SJSA1 (cell line): ENCODE measurements at places on chromosomes 11 and 22. TPM values are rescaled to one million over a fixed set of nuclear protein-coding genes. Genes with fewer than 3 reads are reported as not detected.
A peak's percentile ranks its signal among the peaks of the same experiment; 100 is the strongest.

DNA sequence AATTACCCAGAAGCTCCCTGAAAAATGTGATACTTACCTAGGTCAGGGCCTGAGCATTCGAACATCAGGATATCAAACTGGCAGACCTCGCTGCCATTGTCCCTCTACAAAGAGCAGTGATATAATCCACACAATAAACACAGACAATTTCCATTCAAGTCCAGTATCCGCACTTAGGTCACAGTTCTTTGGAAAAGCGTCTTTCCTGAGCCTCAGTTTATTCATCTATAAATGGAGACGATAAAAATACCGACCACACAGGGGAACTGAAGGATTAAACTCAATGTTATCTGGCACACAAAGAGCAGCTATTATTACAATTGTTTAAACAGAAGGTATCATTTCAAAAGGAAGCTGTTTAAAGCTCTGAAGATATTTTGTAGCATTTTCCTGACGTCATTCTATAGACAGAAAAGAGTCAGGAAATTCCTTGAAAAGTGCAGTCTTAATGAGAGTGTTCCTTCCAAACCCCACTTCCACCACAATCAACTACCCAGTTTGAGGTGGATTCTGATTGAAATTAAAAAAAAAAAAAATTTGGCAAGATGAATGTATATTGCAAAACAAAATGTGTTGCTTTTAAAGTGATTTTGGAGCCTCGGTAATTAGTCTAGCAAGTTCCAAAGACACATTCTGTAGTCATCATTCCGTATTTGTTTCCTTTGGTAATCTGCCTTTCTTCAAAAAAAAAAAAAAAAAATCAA is 47.2 kb upstream of the IGSF9B start:
- H3K4me3 ChIP-seq = no peak overlapping the region
- no peak for DNase-seq
- no peaks in the 10 kb centered on the region for H3K36me3 ChIP-seq
- no peaks in the 10 kb centered on the region for H3K4me1 ChIP-seq

- H3K27me3 ChIP-seq = peaks cover 16% of the 10 kb centered on the region; the same call in 1 of the 2 replicates
- DNase-seq = no peak
- H3K27ac ChIP-seq = no peak overlapping the region
Observed at GRCh38 chr11:26651916-26652315, 69.9 kb downstream of the SLC5A12 start.

DNA sequence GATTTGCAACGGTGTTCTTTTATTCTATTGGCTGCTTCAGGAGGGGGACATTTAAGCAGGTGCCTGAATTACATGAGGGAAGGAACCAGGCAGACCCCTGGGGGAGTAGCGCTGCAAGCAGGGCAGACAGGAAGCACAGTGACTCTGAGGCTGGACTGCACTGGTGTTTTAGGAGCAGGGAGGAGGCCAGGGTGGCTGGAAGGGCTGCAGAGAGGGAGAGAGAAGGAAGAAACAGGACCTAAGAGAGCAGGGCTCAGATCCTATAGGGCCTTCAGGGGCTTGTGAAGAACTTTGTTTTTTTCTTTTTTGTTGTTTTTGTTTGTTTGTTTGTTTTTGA is 62.5 kb upstream of the SORL1-AS1 start:
- no peaks in the 10 kb centered on the region for H3K4me1 ChIP-seq
- H3K4me3 ChIP-seq = no peak overlapping the region
- no peaks in the 10 kb centered on the region for H3K27me3 ChIP-seq
- H3K27ac ChIP-seq = no peak overlapping the region

DNA sequence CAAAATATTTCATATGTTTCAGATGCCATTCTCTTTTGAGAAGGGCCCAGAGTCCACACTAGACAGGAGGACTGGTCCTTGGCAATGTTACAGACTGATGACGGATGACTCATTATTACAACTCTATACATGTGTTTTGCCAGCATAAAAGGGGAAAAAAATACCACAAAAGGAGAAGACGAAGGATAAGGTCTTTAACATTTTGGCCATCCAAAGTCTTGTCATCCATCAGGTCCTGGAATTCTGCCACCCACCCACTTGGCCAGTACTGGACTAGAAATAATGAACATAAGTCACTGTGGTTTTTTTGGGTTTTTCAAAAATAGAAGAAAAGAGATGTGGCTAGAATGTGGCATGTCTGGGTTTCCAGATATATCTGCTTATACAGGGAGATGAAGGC is 57.7 kb upstream of the BDNF start:
- peaks cover 31% of the 10 kb centered on the region for H3K4me1 ChIP-seq
- DNase-seq = peak; percentile 80
- no peak overlapping the region for H3K27ac ChIP-seq
- H3K36me3 ChIP-seq = no peaks in the 10 kb centered on the region
- H3K27me3 ChIP-seq = no peaks in the 10 kb centered on the region

- no peaks in the 10 kb centered on the region for H3K27me3 ChIP-seq
- H3K27ac ChIP-seq = peak within 1 kb of the TSS; percentile 69
- H3K4me1 ChIP-seq = no peaks in the 10 kb centered on the region; the same call in 1 of the 2 replicates
- DNase-seq = peak; percentile 78
Observed at GRCh38 chr11:123741159-123742030, at the start of gene ZNF202. ZNF202 (minus strand) TSS chr11:123741660; CDS start chr11:123730888, 10,772 bp downstream.

DNA sequence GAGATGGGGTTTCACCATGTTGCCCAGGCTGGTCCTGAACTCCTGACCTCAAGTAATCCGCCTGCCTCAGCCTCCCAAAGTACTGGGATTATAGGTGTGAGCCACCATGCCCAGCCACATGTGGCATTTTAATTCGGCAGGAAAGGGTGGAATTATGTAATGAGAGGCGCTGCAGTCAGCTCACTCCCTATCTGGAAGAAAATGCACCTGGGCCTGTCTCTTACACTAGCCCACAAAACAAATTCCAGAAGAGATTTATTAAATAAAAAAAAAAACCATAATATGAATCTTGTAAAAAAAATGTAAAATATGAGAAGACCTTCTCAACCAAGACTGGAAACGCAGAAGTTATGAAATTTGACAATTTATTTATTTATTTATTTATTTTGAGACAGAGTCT is 8.2 kb upstream of the KAT5 start:
- H3K4me3 ChIP-seq = no peak overlapping the region
- DNase-seq = no peak
- peaks cover 31% of the 10 kb centered on the region for H3K27me3 ChIP-seq
- no peaks in the 10 kb centered on the region for H3K4me1 ChIP-seq

GRCh38 chr11:9568854-9569587 is 4.4 kb upstream of the WEE1 start:
- no peak overlapping the region for H3K4me3 ChIP-seq
- H3K36me3 ChIP-seq = peaks cover 4% of the 10 kb centered on the region
- no peaks in the 10 kb centered on the region for H3K27me3 ChIP-seq
- DNase-seq = peak; percentile 49
- H3K4me1 ChIP-seq = peaks cover 54% of the 10 kb centered on the region
- peak overlapping the region; percentile 97 for H3K27ac ChIP-seq

DNA sequence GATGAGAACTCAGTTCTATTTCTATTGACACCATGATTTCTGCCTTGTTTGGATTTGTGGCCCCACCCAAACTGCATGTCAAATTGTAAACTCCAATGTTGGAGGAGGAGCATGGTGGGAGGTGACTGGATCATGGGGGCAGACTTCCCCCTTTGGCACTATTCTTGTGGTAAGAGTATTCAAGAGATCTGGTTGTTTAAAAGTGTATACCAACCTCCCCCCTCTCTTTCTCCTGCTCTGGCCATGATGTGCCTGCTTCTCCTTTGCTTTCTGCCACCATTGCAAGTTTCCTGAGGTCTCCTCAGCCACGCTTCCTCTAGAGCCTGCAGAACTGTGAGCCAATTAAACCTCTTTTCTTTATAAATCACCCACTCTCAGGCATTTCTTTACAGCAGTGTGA is 7.9 kb upstream of the FOXRED2 start:
- DNase-seq = no peak
- no peak overlapping the region for H3K4me3 ChIP-seq
- H3K27ac ChIP-seq = no peak overlapping the region

GRCh38 chr22:30402028-30402765 is 5.4 kb downstream of the SEC14L2 start:
- no peaks in the 10 kb centered on the region for H3K27me3 ChIP-seq
- peaks cover 15% of the 10 kb centered on the region for H3K4me1 ChIP-seq
- H3K36me3 ChIP-seq = peaks cover 12% of the 10 kb centered on the region
- H3K27ac ChIP-seq = no peak overlapping the region
- no peak overlapping the region for H3K4me3 ChIP-seq
- DNase-seq = no peak

DNA sequence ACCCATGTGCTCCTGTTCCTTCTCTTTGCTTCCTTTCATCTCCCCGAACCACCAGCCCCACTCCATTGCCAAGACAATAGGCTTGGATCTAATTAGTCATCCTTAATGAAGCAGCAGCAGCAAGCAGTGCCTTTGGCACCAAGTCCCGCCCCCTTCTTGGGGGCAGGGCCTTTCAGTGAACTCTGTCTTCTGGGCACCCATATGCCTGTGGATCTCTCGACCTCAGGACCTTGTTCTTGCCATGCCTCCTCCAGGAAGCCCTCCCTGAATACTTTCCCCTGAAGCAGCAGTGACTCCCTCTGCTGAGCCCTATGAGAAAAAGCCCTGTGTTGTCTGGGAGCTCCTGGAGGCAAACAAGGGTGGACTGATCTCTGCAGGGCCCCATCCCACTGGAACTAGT is 32.1 kb downstream of the ARHGEF17 start:
- DNase-seq = no peak
- H3K27ac ChIP-seq = no peak overlapping the region
- no peak overlapping the region for H3K4me3 ChIP-seq
- H3K27me3 ChIP-seq = no peaks in the 10 kb centered on the region
- H3K36me3 ChIP-seq = peaks cover 12% of the 10 kb centered on the region

GRCh38 chr11:76667271-76667818 is 3.2 kb downstream of the LRRC32 start:
- no peaks in the 10 kb centered on the region for H3K27me3 ChIP-seq
- H3K36me3 ChIP-seq = no peaks in the 10 kb centered on the region
- H3K4me1 ChIP-seq = peaks cover 26% of the 10 kb centered on the region
- no peak overlapping the region for H3K4me3 ChIP-seq
- no peak overlapping the region for H3K27ac ChIP-seq
- no peak for DNase-seq

GRCh38 chr11:28476049-28476448 is 367.9 kb downstream of the METTL15 start:
- no peaks in the 10 kb centered on the region for H3K27me3 ChIP-seq
- no peak overlapping the region for H3K4me3 ChIP-seq
- peaks cover 3% of the 10 kb centered on the region; the same call in 1 of the 2 replicates for H3K4me1 ChIP-seq
- H3K27ac ChIP-seq = no peak overlapping the region

DNA sequence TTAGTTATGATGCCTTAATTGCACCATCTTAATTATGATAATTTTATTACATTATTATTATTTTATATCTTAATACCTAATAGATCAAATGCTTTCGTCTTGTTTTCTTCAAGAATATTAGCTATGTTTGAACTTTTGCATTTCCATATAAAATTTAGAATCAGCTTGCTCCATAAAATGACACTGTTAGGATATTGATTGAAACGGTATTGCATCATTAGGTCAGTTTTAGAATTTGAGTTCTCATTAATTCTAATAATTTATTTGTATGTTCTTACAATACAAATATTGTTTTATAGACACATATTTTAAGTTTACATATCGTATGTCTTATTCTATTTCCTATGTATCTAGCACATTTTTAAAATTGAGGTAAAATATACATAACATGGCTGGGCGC is 6.7 kb downstream of the CFAP68 start:
- H3K4me1 ChIP-seq = no peaks in the 10 kb centered on the region
- H3K4me3 ChIP-seq = no peak overlapping the region
- H3K27ac ChIP-seq = no peak overlapping the region
- DNase-seq = no peak
- H3K27me3 ChIP-seq = no peaks in the 10 kb centered on the region

- H3K27me3 ChIP-seq = no peaks in the 10 kb centered on the region
- peak overlapping the region; percentile 85 for H3K4me3 ChIP-seq
- peak; percentile 28 for DNase-seq
- no peak overlapping the region for H3K27ac ChIP-seq
Observed at GRCh38 chr22:41094041-41094593, 1.7 kb downstream of the EP300 start.

- no peak for DNase-seq
- H3K4me1 ChIP-seq = no peaks in the 10 kb centered on the region
- 0 out of 2 replicates have a peak, but pooled peaks cover 7% of the 10 kb centered on the region for H3K27me3 ChIP-seq
- H3K27ac ChIP-seq = no peak overlapping the region
Observed at GRCh38 chr22:27063406-27063805, 406.0 kb downstream of the MIAT start.

DNA sequence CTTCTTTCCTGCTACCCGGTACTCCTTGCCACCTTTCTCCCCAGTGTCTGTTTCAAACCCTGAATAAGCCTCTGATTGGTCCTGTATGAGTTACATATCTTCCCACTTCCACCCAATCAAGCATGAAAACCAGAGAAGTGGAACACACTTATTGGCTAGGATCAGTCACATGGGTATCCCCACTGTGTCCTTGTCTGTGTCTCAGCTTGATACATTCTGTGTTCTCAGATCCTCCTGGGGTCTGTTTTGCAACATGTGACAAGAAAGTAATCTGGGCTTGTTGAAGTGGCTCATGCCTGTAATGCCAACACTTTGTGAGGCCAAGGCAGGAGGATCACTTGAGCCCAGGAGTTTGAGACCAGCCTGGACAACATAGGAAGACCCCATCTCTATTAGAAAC is 23.9 kb downstream of the MCHR1 start:
- peaks cover 15% of the 10 kb centered on the region for H3K4me1 ChIP-seq
- H3K4me3 ChIP-seq = no peak overlapping the region
- peak overlapping the region; percentile 16; the same call in 1 of the 2 replicates for H3K27ac ChIP-seq

- H3K4me1 ChIP-seq = peaks cover 7% of the 10 kb centered on the region; the same call in 1 of the 2 replicates
- H3K4me3 ChIP-seq = no peak overlapping the region
- DNase-seq = no peak
- H3K27me3 ChIP-seq = no peaks in the 10 kb centered on the region
- H3K27ac ChIP-seq = no peak overlapping the region
Observed at GRCh38 chr11:16336721-16337120, 19.6 kb downstream of the SOX6 start.

GRCh38 chr11:99535406-99535805 is 514.7 kb downstream of the CNTN5 start:
- no peaks in the 10 kb centered on the region for H3K36me3 ChIP-seq
- no peak overlapping the region for H3K4me3 ChIP-seq
- DNase-seq = no peak
- H3K4me1 ChIP-seq = no peaks in the 10 kb centered on the region
- no peak overlapping the region for H3K27ac ChIP-seq

Gene OTOG
- not detected in 2 replicates for total RNA-seq

Gene EMID1
- total RNA-seq = 45.6 and 78.9 TPM in 2 replicates

Gene RIMBP3C
- total RNA-seq = 0.76 and 0.81 TPM in 2 replicates

Gene VSIG10L2
- total RNA-seq = not detected in 2 replicates

Gene SLC22A9
- total RNA-seq = not detected in 2 replicates

Gene TMEM45B
- total RNA-seq = not detected in 2 replicates

Gene SYCE3
- total RNA-seq = not detected in 2 replicates

Gene NLRP10
- total RNA-seq = not detected in 2 replicates

Gene CEND1
- 0.21 and 0.88 TPM in 2 replicates for total RNA-seq

Gene GNB1L
- total RNA-seq = 12.2 and 17.7 TPM in 2 replicates

Gene MUC15
- not detected in 2 replicates for total RNA-seq

Gene CRYBA4
- not detected in 2 replicates for total RNA-seq

Gene NPTXR
- total RNA-seq = 2.1 and 2.2 TPM in 2 replicates

Gene NLRP6
- not detected in 2 replicates for total RNA-seq
